ENCODE measurements at places on chromosomes 4 and X.

- no peak for DNase-seq
These were observed 250.4 kb downstream of the ADAMTS3 start for GRCh38 chr4:72318421-72319170.

- no peak for DNase-seq
These were observed 5.8 kb downstream of the BEX4 start for GRCh38 chrX:103220511-103221323.

- no peak for DNase-seq
These were observed 130.8 kb downstream of the ANAPC10 start for GRCh38 chr4:144967161-144967560.

DNA sequence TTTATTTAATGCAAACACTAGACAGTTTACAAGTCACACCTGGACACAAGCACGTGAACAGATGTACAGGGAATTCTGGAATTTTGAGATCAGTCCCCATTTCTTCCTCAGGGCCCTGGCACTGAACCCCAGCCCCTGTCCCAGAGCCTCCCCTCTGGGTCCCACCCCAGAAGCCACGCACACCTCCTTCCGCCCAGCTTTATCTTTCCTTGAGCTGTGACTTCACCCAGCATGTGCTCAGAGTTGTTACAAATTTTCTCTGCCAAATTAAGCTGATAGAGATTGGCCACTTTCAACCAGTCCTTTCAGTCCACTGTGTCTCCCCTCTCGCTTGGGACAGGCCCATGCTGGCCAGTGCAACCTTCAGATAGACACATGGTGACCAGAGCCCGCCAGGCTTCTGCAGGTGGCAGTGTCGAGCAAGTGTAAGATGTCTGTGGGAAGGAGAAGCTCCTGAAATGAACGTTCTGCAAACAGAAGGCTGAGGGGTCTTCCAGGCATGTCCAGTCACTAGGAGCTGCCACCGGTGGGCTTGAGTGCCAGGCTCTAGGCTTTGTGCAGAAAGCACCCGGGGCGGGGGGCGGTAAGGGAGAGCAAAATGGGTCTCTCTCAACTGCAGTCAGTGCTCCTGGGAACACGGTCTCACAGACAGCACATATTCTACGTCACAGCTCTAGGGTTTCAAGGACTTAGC is 73.3 kb downstream of the MTMR1 start:
- DNase-seq, result no peak

GRCh38 chr4:39446483-39446841 is 12.3 kb downstream of the RPL9 start:
- no peak for DNase-seq

GRCh38 chrX:24259544-24260240 is 54.2 kb downstream of the SUPT20HL2 start:
- no peak for DNase-seq

DNA sequence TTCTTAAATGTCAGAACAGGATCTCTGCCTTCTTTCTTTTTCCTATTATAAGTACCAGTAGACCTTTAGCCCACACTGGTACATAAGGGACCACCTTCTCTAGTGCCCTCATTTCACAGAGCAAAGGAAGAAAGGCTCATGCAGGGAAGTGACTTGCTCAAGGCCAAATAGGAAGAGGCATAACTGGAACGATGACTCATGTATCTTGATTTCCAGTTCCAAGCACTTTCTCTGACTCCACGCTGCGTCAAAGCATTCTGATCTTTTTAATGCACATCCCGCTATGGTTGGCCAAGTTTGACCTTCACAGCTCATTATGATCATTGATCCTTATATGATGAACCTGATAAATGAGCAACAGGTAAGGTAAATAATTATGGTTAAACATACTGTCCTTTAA is 542.0 kb downstream of the GBA3 start:
- DNase-seq, result no peak

DNA sequence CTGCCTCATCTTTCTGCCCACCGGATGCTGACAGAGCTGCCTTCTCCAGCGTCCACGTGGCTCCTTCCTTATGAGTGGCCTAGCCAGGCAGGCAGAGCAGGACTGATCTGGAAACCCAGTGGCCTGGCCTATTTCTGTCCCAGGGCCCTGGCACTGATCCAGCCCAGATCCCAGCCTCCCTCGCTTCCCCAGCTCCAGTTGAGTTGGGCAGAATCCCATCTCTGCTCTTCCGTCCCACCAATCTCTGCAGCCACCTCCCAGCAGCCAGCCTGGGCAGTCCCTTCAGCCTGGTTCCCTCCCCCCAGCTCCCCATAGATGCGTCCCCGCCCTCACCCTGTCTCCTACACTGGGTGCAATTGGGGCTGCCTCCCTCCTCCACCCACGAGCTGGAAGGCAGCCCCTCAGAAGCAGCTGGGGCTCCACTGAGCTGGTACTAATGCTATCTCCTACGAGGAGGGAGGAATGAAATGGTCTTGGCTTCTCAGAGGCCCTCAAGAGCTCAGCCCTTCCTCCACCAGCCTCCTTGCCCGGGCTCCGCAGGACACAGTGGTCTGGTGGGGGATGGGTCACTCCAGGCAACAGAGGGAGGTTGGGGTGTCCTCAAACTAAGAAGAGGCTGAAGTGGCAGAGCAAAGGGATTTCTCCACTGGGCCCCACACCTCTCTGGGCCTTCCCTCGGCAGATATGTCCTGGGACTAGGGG is 94.2 kb downstream of the PJA1 start:
- DNase-seq, result no peak

GRCh38 chrX:110722135-110722534 is 73.5 kb downstream of the CHRDL1 start:
- no peak for DNase-seq

GRCh38 chr4:128284317-128284716 is 3.3 kb downstream of the PGRMC2 start:
- no peak for DNase-seq

GRCh38 chr4:139278912-139279759 is 889 bp downstream of the MGARP start:
- DNase-seq, result no peak

DNA sequence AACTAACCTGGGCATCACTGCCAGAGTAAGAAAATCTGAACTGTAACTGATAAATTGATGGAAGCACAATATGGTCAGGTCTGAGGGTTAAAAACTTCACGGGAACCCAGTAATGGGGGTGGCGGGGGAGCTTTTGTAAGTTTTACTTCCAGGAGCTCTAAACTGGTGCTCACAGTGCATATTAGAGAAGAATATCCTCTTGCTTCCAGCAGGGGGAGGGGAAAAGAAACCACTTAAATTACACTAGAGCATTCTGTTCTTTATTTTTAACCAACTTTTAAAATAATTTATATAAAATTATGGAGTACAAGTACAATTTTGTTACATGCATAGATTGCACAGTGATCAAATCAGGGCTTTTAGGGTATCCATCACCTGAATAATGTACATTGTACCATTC is 33.7 kb downstream of the WDR17 start:
- DNase-seq, result no peak

- no peak for DNase-seq
These were observed 17.0 kb upstream of the SRD5A3 start for GRCh38 chr4:55329012-55329411.

- no peak for DNase-seq
These were observed 53.6 kb upstream of the SETD7 start for GRCh38 chr4:139609647-139610046.

DNA sequence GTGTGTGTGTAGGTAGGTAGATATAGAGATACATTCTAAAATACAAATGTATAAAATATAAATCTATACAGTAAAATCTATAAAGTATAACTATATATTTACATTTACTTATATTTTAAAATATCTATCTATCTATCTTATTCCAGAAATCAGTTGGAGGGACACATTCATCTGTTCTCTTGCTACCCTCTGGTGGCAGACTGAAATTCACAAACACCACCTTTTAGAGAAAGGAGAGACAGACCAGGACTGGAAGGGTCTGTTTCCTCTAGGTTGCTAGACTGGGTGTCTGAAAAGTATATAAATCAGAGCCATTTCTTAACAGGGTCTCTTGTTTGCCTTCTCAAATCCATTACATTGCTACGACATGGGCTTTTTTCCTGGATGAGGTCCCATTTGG is 343.0 kb downstream of the OPHN1 start:
- no peak for DNase-seq

- DNase-seq, result no peak
These were observed 75.4 kb downstream of the SH3KBP1 start for GRCh38 chrX:19811807-19812604.

DNA sequence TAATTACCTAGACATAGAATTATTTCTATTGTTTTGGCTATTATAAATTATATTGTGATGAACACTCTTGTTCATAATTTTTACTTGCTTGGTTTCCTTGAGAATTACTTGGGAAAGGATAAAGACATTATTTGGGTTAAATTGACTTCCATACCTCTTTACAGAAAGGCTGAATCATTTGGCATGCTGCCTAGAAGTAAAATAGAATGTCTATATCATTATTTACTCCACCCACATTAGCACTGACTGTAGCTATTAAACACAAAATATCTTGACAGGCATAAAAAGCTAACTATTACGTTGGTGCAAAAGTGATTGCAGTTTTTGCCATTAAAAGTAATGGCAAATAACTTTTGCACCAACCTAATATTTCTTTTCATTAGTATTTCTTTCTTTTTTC is 29.7 kb upstream of the ADH6 start:
- DNase-seq, result no peak

DNA sequence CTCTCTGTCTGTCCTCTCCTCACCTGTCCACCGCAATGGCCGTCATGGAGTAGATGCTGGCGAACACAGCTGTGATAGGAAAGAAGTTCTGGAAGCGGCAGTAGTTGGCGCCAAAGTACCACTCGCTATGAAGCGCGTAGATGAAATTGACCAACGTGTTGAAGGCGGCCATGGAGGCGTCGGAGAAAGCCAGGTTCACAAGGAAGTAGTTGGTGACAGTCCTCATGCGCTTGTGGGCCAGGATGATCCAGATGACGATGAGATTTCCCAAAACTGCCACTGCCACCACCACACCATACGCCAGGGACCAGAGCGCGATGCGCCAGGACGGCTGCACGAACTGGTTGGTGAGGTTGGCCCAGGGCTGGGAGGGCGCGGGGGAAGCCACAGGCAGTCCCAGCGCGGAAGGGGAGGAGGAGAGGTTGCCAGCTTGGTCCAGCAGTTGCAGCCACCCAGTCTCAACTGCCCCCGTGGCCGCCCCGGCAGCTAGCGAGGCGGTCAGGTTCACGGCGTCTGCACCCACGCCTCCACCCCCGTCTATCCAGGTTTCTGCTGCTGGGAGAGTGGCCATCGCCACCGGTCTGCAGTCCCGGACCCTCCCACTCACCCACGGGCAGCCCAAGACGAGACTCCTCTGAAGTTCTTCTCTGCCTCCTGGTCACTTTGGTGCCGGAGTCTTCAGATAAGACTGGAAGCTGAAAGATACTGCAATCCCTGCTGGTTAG is 518 bp downstream of the TACR3 start:
- DNase-seq, result no peak

DNA sequence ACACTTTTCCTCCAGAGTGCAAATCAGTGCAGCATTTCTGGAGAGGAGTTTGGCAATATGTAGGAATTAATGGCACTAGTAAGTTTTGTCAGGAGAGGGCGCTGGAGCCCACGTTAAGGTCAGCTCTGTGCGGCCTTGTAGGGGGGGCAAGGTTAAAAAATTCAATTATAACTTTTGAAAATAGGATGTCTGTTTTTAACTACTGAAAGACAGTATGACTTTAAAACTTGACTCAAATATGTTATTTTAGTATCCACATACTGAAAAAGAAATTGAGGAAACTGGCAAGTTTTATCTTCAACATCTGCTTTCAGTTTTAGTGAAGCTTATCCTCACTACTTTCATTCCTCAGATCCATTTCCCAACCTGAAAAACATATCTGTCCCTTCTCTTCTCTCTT is 30.9 kb upstream of the HSD17B13 start:
- DNase-seq, result no peak

DNA sequence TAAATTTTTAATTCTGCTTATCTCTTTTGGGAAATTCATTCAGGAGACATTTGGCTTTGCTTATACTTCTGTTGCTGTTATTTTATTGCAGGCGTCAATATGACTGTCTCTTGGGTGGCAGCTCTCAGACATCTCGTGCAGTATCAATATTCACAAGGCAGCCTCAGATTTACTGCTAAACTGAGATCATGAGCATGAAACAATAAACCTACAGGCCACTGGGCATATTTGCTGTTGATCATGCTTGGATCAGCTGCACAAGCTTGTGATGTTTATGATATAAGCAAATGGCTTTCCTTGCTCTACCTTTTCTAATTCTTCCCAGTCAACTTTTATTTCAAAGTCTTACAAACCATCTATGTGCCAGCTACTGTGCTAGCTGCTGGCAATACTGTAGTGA is 39.2 kb downstream of the TSPAN5 start:
- DNase-seq, result no peak

GRCh38 chr4:41000356-41000755 is 214.0 kb downstream of the APBB2 start:
- DNase-seq, result no peak

All from stimulated activated CD8-positive, alpha-beta memory T cell treated with anti-CD3 and anti-CD28 coated beads, Interleukin-15, amount 100 ng/mL, for 48 hours (primary cell).